ENCODE measurements at places on chromosomes 3 and 15.

GRCh38 chr3:157460253-157460652 is 23.6 kb downstream of the PTX3 start:
- no peak for DNase-seq

DNA sequence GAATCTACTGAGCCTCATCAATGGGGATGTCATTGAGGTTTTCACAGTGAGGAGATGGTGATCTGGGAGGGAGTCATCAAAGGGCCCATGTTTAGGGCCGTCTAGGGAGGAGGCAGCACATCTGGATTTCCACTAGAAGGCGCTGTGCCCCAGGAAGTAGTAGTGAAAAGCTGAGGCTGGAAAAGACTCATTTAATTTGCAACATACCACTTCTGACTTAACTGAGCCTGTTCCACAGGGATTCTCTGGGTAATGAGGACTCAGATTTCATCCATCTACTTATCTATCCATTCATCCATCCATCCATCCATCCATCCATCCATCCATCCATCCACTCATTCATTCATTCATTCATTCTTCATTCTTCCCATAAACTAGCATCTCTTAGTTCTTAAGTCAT is 17.4 kb upstream of the SHF start:
- DNase-seq = peak; percentile 73

DNA sequence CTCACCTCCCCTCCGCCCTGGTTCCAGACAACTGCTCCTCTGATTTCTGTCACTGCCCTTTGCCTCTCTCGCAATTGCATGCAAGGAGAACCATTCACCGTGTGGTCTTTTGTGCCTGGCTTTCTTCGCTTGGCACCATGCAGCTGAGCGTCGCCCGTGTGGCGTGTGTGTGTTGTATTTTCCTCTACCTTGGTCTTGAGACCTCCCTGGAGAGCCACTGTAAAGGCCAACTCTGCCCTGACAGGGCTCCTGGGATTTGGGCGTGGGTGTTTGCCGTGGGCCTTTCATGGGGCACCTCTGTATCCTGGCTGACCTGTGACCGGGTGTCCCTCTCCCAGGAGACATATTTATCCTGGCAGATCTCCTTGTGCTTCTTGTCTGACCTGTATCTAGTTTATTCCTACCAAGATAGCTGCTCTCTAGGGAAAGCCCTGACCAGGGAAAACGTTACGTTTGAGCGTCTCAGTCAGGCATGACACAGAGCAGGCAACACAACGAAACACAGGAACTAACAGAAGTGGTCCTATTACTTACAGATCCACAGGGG is 2.0 kb upstream of the PIGZ start:
- DNase-seq = no peak

DNA sequence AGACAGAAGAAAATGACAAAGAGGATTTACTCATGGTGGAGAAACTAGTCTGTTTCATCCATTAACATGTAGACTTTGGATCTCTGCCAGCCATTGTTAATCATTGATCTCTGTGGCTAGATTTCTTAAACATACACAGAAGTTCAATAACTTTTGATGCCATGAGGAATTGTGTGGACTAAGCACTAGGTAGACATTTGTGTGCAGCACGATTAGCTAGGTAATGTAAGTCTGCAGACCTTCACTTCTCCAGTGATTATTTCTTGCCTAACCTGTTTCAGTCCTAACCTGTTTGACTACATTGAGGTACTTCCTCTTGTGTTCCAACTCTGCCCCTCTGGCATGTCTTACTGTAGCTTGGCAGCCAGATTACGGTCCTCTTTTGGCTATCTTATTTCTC is 928.5 kb upstream of the ROBO1 start:
- no peak for DNase-seq

DNA sequence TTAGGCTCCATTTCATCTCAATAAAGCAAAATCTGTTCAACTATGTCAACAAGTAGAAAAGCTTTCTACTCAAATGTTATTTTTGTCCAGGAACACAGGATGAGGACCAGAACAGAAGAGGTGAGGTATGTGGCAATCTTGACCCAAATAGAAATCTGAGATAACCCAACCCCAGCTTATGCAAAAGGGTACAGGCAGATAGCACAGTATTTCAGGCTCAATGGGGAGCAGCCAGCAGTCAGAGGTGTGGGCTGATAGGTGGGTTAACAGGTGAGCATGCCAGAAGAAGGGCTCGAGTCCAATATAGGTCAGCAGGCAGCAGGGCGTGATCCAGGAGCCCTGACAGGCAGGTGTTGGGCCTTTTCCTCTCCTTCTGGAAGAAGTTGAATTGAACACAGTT is 281.2 kb upstream of the NR2F2 start:
- no peak for DNase-seq

- no peak for DNase-seq
Measured at GRCh38 chr3:162077108-162077507, 580.5 kb downstream of the OTOL1 start.

- DNase-seq = no peak
Measured at GRCh38 chr3:184188080-184188479, 2.1 kb downstream of the ABCF3 start.

DNA sequence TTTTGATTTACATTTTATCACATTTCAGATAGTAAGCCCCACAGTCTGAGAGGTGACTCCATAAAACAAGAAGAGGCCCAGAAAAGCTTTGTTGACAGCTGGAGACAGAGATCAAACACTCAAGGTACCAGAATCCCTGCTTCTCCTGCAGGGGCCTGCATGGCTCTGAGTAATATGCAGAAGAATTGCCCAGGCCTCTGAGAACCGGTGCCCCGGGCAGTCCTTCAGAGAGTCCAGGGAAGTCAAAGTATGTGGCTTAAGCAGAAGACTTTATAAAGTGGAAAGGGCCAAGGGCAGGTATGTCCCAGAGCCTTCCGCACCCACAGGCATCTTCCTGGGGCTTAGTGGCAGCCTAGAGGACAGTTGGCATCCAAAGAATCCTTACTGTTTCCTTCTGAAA is 12.8 kb downstream of the ATRIP start:
- no peak for DNase-seq
